ENCODE measurements at places on chromosomes 2 and 18.

DNA sequence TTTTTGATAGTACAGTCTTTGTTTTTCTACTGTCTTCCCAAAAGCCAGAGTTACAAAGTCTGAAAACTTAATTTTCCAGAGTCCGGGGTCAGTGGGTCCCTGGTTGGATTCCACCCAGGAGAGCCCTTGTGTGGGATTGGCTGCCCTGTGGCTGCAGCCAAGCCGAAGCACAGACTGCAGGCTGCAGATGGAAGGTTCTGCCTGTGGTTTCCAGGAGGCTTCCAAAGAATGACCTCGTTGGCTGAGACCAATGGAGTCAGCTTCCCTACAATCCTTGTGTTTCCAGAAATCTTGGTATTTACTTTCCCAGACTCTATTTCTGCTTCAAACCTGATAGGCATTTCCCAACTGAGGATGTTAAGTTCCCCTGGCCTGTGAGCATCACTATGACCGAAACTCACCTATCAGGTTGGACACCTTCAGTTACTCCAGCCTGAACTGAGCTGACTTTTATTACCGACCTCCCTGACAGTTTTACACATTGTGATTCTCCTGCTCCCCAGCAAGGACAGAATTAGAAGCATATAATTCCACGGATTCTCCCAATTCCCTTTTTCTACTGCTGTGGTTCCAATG lies 117.5 kb upstream of the CCDC68 start:
- DNase-seq, result no peak

- DNase-seq, result no peak
These were observed 47.0 kb downstream of the CHRNA1 start for GRCh38 chr2:174717273-174717672.

DNA sequence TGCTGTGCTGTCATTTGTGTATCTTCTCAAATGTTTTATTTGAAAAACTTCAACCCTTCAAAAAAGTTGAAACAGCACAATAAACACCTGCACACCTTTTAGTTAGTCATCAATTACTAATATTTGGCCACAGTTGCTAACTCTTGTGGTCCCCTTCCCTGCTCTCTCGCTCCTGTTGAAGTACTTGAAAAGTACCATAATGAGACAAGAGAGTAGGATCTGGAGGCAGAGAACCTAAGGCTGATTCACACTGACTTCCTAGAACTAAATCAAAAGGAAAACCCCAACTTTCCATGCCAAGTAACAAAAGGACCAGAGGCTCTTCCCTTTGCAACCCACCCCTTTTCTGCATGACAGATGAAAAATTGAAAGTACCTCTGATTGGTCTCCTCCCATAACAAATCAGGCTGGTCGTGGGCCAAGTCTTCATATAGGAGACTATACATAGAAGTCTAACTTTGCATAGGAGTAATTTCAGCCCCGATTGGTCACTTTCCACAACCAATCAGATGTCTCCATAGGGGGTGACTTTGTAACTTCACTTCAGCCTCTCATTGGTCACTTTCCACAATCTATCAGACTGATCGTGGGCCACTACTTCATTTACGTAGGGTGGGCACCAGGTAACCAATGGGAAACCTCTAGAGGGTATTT lies 179.7 kb downstream of the EPHA4 start:
- no peak for DNase-seq

- no peak for DNase-seq
These were observed 300.6 kb upstream of the SALL3 start for GRCh38 chr18:78679031-78679430.

DNA sequence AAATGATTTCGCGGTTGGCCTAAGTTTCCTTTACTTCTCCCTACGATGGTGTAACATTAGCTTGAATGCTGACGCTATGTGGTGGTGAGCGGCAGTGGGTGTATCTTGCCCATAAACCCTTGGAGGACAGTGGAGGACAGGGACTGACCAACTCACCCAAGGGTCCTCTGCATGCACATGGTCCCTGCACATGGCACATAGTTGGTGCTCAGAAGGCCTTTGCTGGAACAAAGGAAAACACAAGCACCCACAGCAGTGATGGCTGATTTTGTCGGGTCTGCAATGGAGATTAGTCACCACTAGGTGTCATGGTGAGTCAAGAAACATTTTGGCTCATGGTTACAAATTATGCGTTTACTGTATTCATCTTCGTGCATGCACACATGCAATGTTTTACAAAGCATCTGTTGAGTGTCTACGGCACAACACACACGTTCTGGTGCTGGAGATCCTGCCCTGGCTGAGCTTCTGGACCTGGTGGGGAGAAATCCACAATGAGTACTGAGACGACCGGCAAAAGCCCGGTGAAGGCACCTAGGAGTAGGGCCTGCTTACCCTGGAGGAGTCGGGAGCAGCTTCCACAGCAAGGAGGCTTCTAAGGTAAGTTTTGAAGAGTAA lies 44.0 kb downstream of the PDCL3 start:
- peak; percentile 18 for DNase-seq

GRCh38 chr2:71888751-71889445 lies 258.8 kb downstream of the CYP26B1 start:
- DNase-seq, result no peak

DNA sequence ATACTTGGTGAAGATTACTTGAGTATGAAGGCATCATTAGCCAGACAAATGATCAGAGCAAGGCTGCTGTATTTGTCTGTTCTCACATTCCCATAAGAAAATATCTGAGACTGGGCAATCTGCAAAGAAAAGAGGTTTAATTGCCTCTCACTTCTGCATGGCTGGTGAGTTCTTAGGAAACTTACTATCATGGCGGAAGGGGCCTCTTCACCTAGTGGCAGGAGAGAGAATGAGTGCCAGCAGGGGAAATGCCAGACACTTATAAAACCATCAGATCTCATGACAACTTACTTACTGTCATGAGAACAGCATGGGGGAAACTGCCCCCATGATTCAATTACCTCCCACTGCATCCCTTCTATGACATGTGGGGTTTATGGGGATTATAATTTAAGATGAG lies 452.3 kb downstream of the GALR1 start:
- no peak for DNase-seq

DNA sequence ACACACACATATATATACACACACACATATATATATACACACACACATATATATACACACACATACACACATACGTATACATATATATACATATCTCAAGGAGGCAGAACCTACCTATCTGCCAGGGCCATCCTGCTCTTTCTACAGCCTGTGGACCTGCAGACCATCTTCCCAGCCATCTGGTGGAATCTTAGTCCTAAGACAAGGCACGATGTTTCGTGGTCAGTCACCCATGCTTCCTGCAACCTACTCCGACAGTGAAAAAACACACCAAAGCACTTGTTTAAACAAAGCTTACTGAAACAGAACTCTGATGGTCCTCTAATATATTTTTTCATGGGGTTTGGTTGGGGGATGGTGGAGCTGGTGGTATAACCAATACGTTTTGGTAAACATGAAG lies 164.2 kb upstream of the ZNF521 start:
- DNase-seq, result no peak

DNA sequence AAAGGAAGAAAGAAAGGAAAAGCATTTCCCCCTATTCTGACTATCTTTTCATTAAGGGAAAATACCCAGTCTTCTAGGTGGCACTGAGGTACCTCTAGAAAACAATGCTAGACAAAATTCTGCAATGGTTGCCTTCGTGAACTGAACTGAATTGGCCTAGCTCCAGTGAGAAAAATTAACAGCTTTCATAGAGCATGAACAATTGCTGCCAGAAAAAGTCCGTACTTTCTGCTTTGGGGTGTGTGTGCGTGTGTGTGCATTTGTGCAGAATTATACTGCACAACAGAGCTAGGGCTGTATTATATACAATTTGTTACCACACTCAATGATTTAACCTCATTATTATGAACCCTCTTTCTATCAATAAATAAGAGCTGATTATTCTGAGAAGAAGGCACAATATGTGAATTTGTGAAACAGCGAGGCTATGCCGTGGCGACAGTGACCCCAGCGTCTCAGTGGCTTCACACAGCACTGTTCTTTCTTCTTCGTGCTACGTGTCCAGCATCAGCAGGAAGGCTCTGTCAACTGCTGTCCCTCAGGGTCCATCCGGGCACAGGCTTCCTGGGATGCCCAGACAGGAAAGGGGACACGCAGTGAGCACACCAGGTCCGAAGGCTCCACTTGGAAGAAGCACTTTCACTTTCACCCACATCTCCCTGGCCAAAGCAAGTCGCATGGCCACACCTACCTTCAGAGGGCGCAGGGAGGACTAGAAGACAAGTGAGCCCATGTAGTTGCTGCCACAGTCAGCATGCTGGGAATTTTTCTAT lies 47.5 kb downstream of the PTGR3 start:
- DNase-seq, result no peak

DNA sequence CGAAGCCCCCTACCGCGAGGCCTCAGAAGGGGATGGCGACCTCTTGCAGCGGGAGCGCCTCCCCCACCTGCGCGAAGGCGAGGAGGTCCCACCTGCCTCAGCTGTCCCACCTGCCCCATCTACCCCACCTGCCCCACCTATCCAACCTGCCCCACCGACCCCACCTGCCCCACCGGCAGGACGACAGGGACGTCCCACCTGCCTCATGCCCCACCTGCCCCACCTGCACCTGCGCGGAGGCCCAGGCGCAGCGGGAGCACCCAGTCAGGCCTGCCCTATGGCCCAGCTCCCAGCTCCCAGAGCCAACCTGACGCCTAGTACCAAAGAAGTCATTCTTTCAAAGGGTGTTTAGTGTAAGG lies 489.1 kb upstream of the SMIM21 start:
- DNase-seq, result no peak

GRCh38 chr18:9845256-9845655 lies 40.5 kb upstream of the TXNDC2 start:
- no peak for DNase-seq

- DNase-seq, result no peak
These were observed 9.2 kb downstream of the ONECUT2 start for GRCh38 chr18:57444301-57444759.

- no peak for DNase-seq
These were observed 32.9 kb upstream of the ST3GAL5 start for GRCh38 chr2:85921659-85922058.

GRCh38 chr2:15732341-15733077 lies 140.8 kb downstream of the DDX1 start:
- no peak for DNase-seq

DNA sequence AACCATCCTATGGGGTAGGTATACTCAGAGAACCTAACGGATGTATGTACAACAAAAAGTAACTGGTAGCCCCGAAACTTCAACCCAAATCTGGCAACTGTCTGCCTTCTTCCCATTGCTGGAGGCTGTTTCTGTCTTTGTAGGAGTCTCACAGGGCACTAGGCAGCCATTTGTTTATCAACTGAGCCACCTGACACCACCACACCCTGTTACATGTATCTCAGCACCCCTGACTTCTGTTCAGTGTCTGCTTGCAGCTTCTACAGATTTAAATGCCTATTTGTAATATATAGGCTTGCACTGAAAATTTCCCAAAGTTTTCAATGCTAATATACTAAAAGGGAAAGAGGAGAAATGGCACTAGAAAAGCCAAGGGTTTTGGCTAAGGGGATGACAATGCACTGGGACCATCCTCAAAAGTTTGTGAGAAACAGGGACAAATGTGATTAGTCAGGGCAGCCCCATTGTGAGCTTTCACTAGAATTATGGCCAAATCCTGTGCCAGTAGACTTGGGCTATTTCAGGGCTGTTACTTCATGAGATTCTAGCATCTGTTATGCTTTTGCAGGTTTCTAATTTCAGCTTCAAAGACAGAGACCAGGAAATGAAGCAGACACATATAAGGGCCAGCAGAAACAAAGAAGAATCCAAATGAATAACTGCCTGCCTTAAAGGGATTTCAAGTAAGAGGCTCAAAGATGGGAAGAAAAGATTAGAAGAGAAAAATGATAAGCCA lies 103.3 kb downstream of the MYO5B start:
- DNase-seq, result no peak

- DNase-seq, result no peak
These were observed 38.0 kb downstream of the RHBDD1 start for GRCh38 chr2:226873826-226874225.

GRCh38 chr2:30178618-30179434 lies 32.0 kb downstream of the YPEL5 start:
- no peak for DNase-seq

DNA sequence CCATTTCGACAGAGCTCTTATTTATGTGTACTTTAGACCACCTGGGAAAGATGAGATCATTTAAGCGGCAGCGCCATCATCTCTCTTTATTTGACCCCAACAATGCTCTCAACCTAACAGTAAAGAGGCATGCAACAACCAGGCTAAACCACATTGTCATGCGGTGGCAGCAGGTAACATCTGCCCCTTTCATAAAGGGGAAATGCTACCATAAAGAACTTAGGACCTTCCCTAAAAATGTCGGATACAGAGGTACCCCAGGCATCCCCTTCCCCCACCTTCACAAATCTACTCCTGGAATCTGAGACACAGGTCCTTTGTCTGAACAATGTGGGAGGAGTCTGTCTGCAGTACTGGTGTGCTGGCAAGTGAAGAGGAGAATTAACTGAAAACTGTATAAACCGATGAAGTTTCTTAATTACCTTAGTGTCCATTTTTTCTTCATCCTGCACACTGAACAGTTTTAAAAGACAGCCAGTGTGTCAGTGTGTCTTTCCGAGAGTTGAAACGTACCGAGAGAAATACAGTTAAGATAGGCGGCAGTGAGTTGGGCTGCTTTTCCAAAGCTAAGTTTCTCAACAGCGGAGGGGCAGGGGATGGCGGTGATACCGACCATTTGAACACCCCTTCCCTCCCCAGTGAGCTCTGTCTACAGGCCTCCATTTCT lies 1.9 kb downstream of the MEX3C start:
- peak; percentile 56 for DNase-seq

- peak; percentile 36 for DNase-seq
These were observed 711 bp downstream of the DOK6 start for GRCh38 chr18:69401226-69401971.

DNA sequence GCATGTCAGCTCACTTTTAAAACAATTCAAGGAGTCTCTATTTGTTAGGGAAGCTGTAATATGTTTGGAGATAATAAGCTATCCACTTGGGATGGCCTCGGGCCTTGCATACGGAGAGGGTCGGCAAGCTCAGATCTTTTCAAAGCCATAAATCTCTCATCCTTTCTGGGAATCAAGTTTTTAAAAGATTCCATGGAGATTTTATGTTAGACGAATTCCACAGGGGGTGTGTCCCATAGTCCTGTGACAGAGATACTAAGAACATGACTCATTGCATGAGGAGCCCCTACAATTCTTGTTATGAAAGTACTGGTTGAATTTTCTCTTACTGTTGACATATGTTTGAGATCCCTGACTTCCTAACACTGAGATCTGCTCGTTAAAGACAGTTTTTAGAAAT lies 108.7 kb downstream of the FEZ2 start:
- DNase-seq, result no peak
